ENCODE measurements at places on chromosomes 4 and X. TPM values are rescaled to one million over a fixed set of nuclear protein-coding genes. Genes with fewer than 3 reads are reported as not detected.

The CXCL8 gene
- total RNA-seq = 11.5 TPM

The SMIM10 gene
- 0.26 TPM for total RNA-seq

DNA sequence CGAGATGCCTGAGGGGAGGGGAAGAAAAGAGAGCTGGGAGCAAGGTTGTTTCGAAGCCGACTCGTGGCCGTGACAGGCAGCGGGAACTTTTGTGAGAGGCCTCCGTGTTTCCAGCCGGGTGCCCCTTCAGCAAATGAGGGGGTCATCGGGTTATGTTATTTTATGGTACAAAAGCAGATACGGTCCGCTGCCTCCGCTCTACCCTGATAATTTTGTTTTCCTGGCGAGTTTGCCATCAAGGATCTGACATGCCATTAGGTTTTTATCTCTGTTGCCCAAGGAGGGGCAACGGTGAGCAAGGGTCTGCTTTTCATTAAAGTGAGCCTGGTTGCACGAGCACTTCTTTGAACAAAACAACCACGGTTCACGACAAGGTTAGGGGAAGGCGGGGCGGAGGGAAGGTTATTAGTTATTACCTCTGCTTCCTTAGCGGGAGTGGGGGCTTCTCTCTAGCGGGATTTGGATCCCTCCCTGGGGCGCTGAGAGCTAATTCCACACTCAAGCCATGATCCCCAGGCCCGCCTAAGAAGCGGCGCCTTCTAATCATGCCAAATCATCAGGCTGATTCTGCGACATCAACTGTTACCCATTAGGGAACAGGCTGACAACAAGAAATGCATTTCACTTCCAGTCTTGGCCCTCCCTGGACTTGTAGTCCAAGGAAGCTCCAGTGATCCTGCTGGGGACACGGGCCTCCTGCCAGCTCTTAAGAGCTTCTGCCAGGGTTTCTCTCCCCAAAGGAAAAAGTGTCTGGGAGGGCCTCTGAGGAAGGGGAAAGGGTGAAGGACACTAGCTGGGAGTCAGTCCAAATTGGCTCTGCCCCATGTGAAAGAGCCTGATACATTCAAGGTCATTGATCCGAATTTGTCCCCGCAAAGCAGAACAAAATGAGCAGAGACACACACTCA lies 617.7 kb downstream of the MID1IP1 start:
- no peak for DNase-seq

GRCh38 chrX:154441564-154441963 lies 2.4 kb upstream of the FAM50A start:
- DNase-seq = no peak

GRCh38 chr4:95362906-95363558 lies 185.7 kb downstream of the UNC5C start:
- peak; percentile 60 for DNase-seq

GRCh38 chrX:149497626-149498025 lies 7.5 kb downstream of the IDS start:
- no peak for DNase-seq

The TMEM154 gene
- total RNA-seq = 0.90 TPM

DNA sequence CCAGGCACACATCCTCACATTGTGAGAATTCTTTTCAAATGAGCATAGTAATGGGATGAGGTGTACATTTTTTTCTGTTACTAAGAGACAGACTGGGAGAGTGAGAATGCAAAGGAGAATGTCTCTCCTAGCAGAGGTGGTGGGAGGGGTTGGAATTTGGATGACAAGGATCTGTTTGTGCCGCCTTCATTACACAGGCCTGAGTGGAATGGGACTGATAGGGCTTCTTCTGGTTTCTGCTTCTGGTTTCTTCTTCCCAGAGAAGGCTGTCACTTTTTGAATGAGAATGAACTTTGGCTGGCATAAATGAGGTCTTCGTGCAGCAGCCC lies 55.4 kb downstream of the C4orf51 start:
- DNase-seq = no peak

GRCh38 chr4:123319639-123320038 lies 77.0 kb upstream of the SPRY1 start:
- no peak for DNase-seq

GRCh38 chrX:28188526-28188925 lies 207.3 kb upstream of the DCAF8L1 start:
- no peak for DNase-seq

GRCh38 chr4:165199286-165199685 lies 8.1 kb upstream of the KLHL2 start:
- DNase-seq = no peak

The SULT1E1 gene
- not detected for total RNA-seq

DNA sequence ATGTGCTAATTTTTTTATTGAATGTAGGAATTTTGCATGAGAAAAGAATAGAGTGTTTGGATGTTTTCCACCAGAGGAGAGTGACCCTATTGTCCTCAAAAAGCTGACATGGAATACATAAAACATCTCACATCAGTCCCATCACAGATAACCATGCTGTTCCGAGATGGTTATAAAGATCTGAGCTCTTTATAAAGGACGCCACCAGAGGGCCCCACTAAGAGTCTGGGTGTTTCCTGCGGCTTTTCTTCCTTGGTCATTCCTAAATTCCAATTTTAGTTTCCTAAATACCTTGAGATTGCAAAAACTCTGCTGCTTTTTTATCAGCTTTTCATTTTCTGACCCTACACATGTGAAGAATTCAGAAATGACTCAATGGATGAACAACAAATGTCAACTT lies 504.5 kb upstream of the FRG1 start:
- peak; percentile 53 for DNase-seq

- no peak for DNase-seq
Measured at GRCh38 chr4:121069430-121069829, 2.9 kb downstream of the NDNF start.

- no peak for DNase-seq
Measured at GRCh38 chr4:43992552-43992951, 456.1 kb downstream of the KCTD8 start.

GRCh38 chr4:24160358-24160757 lies 270.5 kb upstream of the PPARGC1A start:
- DNase-seq = no peak

DNA sequence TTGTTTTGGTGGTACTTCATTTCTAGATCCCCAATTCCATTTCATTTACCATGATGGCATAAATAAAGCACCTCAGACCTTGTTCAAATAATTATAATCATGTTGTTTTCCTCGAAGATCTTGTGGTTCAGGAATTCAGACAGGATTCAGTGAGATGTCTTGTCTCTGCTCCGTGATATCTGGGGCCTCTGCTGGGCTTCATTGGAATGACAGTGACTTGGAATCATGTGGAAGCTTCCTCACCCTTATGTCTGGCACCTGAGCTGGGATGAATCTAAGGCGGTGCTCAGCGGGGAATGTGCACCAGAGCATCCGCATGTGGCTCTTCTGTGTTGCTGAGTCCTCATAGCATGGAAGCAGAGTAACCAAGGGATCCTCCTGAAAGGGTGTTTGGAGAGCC lies 132.2 kb downstream of the VEGFC start:
- DNase-seq = peak; percentile 52

GRCh38 chrX:48491809-48492208 lies 15.8 kb downstream of the FTSJ1 start:
- no peak for DNase-seq

GRCh38 chr4:6520051-6520636 lies 47.7 kb upstream of the PPP2R2C start:
- no peak for DNase-seq

GRCh38 chrX:48490661-48491060 lies 14.7 kb downstream of the FTSJ1 start:
- no peak for DNase-seq

DNA sequence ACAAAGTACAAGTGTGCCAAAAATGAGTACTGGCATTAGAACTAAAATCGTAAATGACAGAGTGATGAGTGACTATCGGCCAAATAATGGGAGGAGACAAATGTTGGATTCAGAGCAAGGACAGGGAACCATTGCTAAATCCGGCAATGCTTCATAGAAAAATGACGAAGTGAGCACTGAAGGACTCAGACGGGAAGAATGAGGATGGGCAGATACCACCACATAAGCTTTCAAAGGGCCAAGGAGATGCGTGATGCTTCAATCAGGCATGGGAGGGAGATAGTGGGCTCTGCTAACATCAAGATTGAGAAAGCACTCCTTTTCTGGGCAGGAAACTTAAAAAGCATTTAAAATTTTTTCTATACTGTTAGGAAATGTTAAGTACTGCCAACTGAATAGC lies 21.6 kb downstream of the RBBP7 start:
- no peak for DNase-seq

The RASL11B gene
- total RNA-seq = 0.32 TPM

The EPGN gene
- not detected for total RNA-seq

The TAB3 gene
- total RNA-seq = 29.4 TPM

- no peak for DNase-seq
Measured at GRCh38 chrX:111020283-111020682, 75.7 kb upstream of the PAK3 start.

The ERCC6L gene
- total RNA-seq = 5.8 TPM

The PFKFB1 gene
- total RNA-seq = not detected
